Astrocyte of the cerebellum (primary cell): ENCODE measurements at places on chromosomes 2 and 18.
A peak's percentile ranks its signal among the peaks of the same experiment; 100 is the strongest.

- no peak for DNase-seq
Observed at GRCh38 chr2:100140582-100140981, 1.8 kb downstream of the AFF3 start.

DNA sequence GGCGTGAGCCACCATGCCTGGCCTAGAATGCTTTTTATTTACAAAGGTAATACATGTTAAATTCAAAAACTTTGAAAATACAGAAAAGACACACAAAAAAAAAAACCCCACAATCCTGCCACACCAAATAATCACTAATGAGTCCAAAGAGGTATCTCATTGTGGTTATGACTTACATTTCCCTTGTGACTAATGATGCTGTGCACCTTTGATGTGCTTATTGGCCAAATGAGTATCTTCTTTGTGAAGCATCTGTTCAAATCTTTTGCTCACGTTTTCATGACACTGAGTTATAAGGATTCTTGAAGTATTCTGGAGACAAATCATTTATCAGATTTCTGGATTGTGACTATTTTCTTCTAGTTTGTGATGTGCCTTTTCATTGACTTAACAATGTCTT is 6.4 kb upstream of the NLRC4 start:
- DNase-seq: no peak

DNA sequence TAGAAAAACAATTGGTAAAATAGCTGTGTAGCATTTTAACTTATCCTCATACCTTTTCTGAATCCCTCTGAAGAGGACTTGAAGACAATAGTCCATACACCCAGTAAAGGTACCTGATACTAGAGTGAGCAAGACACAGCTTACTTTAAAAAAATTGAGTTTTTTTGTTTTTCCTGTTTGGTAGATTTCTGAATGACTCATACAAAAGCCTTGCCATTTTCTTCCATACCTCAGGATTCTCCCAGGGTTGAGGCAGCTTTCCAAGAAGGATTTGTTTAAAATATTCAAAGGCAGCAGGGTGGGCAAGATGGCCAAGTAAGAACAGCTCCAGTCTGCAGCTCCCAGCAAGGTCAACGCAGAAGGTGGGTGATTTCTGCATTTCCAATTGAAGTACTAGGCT is 551.0 kb upstream of the LRATD1 start:
- peak; percentile 41 for DNase-seq

- DNase-seq: no peak
Observed at GRCh38 chr2:220932041-220932440, 640.1 kb downstream of the EPHA4 start.

GRCh38 chr2:120624061-120624737 is 111.5 kb upstream of the GLI2 start:
- DNase-seq: no peak

GRCh38 chr18:58078889-58079573 is 35.0 kb downstream of the NEDD4L start:
- DNase-seq: no peak

DNA sequence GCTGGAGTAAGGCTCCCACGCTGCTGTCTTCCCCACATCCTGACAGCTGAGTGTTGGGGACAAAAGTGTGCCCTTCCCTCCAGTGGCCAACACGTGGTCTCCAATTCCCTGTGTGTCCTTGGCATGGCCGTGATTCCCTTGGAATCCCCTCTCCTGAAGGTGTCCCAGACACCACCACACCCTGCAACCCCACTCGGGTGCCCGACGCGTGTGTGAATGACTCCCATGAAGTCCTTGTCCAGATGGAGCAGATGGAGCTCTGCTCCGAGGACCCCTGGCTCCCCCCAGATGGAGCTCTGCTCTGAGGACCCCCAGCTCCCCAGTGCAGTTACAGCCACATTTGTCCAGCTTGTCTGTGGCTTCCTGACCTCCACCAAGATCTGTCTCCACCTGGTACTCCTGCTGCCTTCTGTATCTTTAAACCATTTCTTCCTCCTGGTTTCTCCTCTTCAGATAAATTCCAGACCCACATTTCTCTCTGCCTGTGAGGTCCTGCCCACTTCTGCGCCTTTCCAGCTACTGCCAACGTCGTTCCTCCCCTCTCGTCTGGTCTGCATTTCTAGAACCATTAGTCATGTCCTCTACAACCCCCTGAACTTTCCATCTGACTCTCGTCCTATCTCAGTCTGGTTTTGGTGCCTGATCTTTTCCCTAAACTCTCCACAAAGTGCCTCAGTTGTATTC is 86.8 kb upstream of the PXDN start:
- no peak for DNase-seq

DNA sequence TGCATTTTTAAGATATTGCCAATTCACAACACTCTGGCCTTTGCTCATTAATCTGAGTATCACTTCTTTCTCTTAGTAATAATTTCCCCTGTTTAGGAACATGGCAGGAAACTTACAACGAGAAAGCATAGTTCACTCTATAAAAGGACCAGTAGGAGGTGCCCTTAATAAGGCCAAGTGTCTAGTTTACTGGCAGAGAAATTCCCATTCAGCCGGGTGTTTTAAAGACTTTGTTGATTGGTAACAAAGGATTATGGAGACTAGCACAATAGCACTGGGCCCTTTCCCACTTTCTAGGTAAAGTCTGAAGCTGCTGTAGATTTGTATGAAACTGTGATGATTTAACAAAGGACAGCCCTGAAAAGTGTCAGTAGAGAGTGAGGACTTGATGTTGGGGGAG is 3.1 kb downstream of the DCC start:
- DNase-seq: no peak

GRCh38 chr2:85470850-85471800 is 52.6 kb downstream of the SH2D6 start:
- DNase-seq: no peak

DNA sequence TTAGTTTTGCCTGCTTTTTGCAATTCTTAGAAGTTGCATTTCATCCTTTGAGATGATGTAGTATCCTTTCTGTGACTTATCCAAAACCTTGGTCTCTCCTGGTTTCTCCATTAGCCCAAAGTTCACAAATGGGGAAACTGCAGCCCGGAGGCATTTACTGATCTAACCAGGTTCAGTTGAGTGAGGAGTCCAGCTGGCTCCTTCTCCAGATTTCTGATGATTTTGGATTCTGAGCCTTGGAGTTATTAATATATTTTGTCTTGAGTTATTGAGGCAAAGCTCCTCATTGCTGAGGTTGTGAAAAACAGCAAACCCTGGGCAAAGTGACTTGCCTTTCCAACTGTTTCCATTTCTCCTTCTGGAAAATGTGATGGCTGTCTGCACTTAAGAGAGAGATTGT is 1.7 kb downstream of the SLC1A4 start:
- no peak for DNase-seq

GRCh38 chr18:33951031-33951430 is 273.7 kb downstream of the NOL4 start:
- no peak for DNase-seq

DNA sequence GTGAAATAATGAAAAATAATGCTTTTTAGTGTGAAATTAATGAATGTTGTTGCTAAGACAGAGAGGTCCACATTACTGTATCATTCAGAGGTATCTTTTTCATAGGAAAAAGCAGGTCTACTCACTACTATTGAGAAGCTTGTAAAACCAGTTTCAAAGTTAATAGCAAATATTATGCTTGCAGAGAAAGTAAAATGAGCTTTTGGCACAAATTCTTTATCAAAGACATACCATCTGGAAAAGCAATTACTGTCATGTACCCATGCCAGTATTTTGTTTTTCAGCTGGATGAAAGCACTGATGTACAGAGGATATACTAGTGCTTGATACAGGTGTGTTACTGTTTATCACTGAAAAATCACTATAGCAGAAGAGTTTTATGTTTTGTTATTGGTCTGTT is 77.5 kb downstream of the NCOA1 start:
- DNase-seq: no peak

GRCh38 chr2:83113953-83114352 is 1345.1 kb downstream of the SUCLG1 start:
- DNase-seq: no peak

DNA sequence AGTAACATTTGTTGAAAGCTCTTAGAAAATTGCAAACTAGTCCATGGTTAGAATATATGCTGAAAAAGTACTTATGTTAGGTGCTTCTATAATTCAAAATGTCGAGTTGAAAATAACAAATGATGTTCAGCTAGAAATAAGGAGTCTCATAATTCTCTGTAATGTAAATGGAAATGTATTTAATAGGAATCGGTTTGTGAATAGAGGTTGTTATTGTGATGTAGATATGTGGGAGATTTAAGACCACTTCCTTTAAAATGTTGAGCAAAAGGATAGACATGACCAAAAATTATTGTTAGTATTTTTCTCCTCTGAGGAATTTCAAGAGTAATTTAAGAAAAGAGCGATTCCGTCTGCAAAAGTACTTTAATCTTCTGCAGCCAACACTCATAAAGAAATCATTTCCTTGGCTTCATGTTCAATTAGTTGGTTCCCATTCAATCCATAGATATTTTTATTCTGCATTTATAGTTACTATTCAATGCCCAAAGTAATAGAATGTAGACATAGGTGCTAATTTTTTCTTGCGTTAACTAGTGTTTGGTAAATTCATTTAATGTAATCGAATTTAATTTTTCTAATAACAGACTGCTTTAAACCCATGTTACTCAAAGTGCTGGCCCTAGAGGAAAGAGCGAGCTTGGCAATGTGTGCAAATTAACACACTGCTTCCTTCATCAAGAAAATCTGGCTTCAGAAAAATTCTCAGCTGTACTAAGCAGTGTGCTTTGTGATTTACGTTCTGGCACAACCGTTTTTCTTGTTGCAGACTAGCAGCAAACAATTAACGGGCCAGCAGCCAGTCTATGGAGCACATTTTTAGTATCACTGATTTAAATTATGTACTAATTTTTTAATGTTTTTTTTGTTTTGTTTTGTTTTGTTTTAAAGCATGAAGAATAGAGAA is 32.2 kb downstream of the FN1 start:
- DNase-seq: no peak

DNA sequence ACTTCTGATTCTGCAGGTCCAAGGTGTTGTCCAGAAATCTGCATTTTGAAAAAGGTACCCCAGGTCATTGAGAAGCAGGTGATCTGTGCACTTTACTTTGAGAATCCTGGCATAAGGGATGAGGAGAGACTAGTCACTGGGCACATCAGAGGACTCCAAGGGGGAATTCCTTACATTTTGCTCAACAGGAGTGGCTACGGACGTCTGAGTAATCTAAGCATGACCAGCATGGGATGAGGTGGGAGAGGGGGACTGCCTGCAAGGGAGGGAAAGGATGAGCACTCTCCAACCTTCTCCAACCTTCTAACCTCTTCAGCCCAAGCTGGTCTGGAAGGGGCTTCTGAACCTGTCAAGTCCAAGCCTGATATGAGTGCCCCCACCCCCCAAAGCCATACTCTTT is 55.5 kb downstream of the MARCHF4 start:
- no peak for DNase-seq

- DNase-seq: no peak
Observed at GRCh38 chr2:66344087-66344663, 90.8 kb upstream of the MEIS1 start.

- no peak for DNase-seq
Observed at GRCh38 chr2:206202446-206202845, 42.8 kb downstream of the EEF1B2 start.

DNA sequence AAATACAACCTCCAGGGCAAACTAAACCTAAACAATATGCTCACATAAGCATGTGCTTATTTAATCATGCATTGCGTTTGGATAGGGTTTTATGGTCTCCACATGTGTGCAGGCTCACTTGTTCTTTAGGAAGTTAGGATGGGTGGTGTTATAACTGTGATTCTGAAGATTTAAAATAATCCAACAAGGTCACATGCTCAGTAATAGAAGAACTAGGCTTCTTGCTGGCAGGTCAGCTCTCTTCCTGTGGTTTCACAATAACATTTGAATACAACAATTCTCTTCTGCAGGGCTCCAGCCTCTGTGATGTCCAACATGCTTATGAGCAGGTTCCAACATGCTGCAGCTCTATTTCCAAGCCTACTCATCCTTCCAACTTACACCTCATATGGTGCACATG is 84.0 kb downstream of the MYL12B start:
- no peak for DNase-seq

DNA sequence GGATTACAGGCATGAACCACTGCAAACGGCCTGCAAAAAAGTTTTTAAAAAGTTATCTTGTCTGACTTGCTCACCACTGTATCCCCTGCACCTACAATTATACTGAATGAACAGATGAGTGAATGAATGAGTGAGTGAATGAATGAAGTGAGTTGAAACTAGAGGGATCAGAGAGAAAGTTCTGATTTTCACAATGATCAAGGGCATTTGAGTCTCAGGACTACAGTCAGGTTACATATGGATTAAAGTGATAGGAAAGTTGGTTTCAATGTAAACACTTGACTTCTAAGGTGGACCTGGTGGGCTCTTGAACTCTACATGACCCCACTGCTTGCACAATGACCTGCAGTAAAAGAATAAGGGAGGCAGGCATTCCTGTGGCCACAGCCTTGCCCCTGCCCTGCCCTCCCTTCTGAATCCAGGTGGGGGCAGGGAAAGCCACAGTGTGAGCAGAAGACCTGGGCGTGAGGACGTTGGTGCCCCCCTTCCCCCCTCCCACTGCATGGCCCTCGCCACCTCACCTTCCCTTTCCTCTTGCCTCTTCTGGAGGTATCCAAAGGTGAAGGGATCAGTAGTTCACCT is 10.7 kb downstream of the C2orf80 start:
- no peak for DNase-seq

DNA sequence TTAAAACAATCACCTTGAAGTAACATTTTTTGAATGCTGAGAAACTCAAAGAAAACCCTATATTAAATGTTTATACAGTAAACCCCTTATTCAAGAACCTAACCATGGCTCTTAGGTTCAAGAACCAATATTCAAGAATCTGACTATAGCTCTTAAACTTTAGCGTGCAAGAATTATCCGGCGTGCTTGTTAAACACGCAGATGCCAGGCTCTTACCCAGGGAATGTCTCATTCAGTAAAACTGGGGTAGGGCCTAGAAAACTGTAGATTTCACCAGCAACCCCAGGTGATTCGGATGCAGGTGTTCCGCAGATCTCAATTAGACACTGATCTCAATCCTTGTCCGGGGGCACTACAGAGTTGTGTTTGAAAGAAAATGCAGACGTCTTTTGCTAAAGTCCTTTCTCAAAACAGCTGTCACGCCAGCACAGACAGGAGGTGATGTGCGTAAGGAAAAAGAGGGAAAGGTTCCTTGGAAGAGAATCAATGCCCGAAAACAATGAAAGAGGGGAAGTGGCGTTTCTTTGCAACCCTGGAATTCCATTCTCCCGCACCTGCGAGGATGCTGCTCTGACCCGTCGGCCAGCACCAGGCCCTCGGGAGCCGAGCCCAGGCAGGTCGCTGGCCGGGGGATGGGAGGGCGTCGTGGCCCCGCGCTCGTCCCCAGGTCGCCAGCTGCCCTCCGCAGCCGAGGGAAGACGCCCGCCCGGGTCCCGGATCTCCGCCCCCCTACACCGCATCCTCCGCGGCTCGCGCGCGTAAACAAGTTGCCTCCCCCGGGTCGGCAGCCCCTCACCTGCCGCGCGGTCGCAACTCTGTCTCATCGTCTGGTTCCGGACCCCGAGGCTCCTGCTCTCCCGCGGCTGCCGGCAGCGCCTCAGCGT is 851 bp downstream of the EIF2AK3 start:
- DNase-seq: no peak
